ENCODE measurements at places on chromosomes 4 and X.

GRCh38 chrX:129982300-129983251 lies at the start of gene BCORL1:
TSS of gene BCORL1 (plus strand) at chrX:129982635. CDS start at chrX:130005232, 22,597 bp downstream.
- DNase-seq: peak; percentile 95

- DNase-seq: no peak
Measured at GRCh38 chr4:156084373-156084772, 130.7 kb upstream of the CTSO start.

DNA sequence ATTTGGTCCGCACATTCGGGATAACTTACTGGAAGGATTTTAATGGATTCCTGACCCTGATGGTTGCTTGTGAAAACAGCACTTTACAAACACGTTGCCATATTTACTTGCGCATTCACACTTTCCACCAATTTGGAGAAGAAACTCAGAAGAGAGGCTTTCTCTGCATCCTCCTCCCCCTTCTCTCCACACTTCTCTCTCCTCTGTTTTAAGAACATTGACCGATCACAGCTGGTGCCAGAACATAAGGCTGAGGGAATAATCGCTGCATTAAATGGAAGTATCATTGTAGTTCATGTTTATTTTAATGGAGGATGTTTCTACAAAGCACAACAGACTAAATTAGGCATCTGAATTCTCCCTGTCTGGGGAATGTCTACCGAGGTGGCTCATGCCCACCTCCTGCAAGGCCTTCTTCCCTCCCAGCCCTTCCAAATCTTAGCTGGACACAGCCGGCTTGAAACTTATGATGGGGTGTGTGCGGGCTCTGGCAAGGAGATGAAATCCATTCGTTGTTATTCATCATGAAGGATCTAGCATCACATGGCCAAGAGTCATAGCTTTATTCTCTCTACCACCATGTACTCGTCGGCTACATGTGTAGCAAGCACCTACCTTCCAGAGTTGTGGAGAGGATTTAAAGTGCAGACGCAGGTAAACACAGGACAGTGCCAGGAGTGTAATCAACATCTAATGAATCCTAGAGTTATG lies 204.1 kb downstream of the LDB2 start:
- DNase-seq: no peak

DNA sequence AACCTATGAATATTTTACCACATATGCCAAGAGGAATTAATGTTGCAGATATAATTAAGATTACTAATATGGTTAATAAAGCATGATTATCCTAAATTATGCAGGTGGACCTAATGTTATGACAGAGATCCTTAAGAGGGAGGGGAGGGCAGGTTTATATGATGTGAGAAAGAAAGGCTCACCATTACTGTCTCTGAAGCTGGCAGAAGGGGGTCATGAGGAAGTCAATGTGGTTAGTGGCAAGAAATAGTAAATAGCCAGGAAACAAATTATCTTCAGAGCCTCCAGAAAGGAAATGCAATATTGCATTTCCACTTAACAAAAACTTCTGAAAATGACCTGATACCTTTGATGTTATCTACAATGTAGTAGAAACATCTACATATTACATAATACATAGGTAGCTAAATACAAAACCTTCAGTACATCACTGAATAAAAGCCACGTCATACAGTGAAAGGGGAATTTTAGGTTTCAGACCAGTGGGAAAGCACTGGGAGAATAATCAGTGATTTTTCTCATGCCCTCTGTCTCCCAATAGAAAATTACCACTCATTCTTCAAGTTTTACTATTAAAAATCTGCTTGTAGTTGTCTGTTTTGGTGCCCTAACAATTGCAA lies 609.2 kb downstream of the SPOCK3 start:
- no peak for DNase-seq

- DNase-seq: no peak
Measured at GRCh38 chr4:61596606-61597340, 396.6 kb downstream of the ADGRL3 start.

GRCh38 chr4:168433571-168433970 lies 46.7 kb downstream of the DDX60L start:
- DNase-seq: peak; percentile 42

DNA sequence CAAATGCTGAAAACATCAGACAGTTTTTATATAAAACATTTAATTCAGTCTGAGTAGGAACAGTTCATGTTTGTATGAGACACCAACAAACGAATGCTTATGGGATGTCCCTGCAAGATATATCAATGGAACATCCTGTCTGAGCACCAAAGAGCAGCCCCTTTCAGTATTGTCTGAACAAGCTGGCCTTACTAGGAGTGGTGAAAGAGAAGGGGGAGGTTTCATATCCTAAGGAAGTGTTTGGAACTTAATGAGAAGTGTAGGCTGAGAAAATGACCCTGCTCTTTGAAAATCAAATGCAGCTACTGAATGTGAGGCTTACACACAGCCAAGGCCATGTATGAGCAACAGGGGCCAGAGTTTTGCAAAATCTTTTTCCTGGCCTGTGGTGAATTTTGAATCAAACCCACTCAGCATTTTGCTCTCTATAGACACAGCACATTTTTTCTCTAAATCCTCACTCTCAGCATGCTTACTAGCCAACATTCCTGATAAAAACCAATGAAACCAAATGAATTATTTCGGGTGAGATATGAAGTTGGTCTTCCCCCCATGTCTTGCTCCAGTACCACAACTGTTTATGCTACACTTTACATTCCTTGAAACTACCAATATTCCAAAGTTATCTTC lies 119.4 kb downstream of the LUZP4 start:
- peak; percentile 4 for DNase-seq

DNA sequence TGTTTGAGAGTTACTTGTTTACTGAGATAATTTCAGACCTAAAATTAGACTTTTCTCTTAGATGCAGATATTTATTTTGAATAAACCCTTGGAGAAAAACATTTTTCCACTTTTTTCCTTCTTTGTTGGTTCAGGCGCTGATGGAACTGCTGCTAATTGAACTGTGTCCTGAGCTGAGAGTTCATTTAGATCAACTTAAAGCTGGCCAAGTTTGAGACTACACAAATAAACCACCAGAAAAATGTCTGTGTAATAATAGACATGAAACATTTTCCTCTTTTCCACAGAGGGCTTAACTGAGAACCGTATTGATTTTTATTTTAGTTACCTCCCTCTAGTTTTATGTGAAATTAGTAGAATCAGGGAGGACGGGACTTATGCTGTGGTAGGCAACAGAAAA lies 32.5 kb downstream of the LRP2BP start:
- no peak for DNase-seq

DNA sequence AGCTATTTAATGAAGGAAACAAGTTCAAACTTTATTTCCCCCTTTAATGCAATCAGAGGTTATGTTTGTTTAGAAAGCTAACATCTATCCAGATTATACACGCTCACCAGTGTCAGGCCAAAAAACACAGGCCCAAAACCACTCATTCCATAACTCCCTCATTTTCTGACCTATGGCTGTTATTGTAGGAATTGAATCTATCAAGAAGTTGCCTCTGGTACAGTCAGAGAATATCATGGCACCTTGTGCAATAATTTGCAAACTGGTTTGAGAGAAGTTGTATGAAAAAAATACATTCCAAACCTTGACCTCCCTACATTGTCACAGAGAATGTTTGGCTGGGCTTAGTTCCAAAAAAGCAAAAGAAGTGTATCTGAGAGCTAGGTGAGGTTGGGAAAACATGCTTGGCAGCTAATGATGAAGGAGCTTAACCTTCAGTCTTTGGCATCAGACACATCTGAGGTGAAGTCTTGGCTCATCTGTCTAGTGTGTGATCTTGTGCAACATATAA lies 591.0 kb downstream of the ANKRD50 start:
- peak; percentile 3 for DNase-seq

- no peak for DNase-seq
Measured at GRCh38 chrX:19578956-19579355, 63.6 kb upstream of the MAP3K15 start.

DNA sequence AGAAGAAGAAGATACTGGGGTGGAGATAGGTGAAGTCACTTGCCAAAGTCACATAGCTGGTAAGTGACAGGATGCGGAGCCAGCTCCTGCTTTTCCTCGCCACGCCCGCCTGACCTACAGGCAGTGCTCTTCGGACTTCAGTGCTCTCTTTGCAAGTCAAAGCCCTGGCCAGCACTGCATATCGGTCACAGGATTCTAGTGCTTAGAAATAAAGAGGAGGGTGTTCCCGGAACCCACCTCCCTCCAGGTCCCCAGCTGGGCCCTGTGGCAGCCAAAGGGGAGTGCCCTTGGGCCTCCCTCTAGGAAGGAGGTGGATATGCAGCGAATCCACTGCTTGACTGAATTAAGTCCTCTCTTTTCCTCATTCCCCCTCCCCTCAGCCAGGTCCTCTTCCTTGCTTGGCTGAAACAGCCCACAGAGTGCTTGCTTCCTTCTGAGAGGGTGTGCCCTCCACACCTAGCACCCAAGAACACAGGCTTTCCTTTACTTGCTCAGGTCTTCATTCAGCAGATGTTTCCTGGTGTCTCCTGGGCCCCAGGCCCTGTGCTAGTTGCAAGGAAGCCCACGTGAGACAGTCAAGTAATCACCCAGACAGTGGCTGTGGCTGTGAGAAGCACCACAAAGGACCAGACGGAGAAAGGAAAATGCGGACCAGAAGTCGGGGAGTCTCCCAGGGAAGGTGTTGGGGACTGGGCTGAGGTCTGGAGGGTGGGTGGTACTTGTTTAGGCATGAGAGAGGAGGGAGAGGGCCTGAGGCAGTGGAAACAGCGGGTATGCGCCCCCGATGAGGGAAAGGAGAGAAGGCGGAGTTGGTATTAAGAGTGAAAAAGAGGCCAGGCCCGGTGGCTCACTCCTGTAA lies 14.0 kb upstream of the HMGB3 start:
- no peak for DNase-seq

GRCh38 chr4:31035761-31036160 lies 315.6 kb downstream of the PCDH7 start:
- no peak for DNase-seq

DNA sequence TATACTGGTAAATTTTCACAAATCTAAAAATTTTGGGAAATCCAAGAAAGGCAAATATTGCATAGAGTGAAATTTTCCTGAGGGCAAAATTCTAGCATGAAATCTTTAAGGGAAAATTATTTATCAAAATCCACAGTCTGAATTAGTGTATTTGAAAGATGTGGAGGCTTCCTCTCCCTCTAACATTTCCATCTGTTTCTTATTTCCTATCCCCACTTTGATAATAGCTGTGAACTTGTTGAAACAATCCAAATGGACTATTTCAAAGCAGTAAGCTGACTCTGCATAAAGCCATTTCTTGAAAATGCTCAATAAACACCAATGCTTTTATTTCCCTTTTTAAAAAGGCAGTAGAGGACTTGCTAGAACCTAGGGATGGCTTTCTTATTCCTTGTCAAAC lies 107.3 kb upstream of the PABPC4L start:
- DNase-seq: no peak

DNA sequence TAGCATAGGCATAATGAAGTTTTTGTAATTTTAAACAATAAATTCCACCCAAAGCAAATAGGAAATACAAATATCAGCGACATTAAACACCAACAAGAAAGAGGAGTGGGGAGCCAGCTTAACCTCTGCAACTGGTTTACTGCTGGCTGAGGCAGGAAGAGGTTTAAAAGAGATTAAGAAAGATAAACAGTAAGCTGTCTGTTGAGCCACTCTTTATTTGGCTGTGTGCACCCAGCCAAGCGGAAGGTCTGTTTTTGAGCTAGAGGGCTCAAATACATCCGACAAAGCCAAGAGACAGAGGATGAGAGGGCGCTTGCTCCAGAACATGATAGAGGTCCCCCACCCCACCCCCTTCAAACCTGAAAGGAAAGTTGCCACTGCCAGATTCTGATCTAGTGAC lies 191.4 kb downstream of the MGST2 start:
- DNase-seq: no peak

GRCh38 chrX:132615391-132616131 lies 126.7 kb upstream of the MBNL3 start:
- peak; percentile 22 for DNase-seq

- no peak for DNase-seq
Measured at GRCh38 chr4:73988061-73988460, at the start of gene PPBP. TSS of gene PPBP (minus strand) at chr4:73988190. CDS start at chr4:73988103, 87 bp downstream.
